ENCODE measurements at places on chromosomes 11 and 22.

- DNase-seq, result no peak
Observed at GRCh38 chr22:40423310-40423688, 52.9 kb downstream of the SGSM3 start.

DNA sequence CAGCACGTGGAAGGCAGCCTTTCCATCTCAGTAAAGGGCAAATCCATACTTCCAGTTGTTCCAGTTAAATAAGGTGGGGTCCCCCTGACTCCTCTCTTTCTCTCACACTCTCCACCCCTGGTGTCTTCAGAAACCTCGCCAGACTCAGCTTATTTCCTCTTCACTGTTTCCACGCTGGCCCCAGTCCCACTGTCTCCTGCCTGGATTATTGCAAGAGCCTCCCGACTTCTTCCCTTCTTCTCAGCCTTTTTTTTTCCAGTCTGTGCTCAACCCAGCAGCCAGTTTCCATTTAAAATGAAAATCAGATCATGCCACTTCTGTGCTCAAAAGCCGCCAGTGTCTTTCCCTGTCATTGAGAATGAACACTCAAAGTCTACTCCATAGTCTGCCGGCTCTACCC lies 131.4 kb downstream of the PKNOX2 start:
- no peak for DNase-seq

DNA sequence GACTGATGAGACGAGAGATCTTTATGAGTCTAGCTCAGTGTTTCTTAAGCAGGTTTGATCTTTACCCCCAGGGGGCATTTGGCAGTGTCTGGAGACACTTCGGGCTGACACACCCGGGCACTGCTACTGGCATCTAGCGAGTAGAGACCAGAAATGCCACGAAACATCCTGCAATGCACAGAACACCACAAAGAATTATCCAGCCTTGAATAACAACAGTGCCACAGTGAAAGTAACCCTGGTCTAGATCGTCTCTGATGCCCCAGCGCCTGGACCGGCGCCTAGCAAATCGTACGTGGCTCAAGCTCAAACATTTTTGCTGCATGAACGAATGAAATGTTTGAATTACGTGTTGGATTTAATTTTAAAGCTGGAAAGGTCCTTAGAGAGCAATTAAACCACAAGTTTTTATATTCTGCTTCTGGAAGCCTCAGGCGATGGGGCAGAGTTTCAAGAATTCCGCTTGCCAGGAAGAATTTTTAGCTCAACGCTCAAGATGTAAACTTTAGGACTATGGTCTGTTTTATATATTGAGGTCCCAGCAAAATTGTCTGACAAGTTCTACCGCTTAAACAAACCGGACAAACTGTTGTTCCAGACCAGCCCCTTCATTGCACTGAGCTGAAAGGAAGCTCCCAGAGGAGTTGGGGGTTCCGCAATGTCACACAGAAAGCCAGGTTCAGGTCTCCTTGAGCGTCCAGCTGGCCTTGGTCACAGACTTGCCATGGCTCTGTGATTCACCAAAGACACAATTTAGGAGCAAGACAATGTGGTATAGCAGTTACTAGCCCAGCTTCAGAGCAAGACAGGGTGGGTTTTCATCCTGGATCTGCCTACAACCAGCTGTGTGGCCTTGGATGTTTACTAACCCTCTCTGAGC lies 44.2 kb upstream of the SMTN start:
- no peak for DNase-seq

DNA sequence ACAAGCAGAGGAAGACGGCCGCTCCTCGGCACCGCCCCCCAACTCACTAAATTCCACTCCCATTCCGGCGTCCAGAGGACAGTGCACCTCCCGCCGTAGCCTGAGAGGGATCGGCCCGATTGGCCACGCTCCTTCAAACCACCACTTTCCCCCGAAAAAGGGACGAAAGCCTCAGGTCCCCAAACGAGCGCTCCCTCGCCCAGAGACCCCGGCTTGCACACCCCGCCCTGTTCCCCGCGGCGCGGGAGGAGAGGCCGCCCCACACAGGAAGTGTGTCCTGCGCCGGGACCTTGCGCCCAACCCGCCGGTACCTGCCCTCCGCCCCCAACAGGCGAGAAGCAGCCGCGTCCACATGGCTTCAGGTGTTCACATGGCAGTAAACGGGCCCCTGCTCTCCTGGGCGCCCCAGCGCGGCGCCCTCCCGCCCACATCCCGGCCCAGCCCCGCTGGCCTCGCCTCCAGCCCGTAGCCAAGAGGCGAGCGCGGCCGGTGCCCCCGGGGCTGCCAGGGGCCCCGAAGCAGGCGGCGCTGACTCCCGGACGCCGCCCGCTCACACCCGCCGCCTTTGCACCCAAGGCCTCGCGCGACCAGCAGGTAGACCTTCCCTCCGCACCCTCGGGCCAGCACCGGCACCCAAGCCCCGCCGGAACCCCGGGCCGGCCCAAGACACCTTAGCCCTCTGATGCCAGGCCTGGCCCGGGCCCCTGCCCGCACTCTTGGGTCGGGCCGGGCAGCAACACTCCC lies 849 bp downstream of the TCF20 start:
- peak; percentile 75 for DNase-seq

DNA sequence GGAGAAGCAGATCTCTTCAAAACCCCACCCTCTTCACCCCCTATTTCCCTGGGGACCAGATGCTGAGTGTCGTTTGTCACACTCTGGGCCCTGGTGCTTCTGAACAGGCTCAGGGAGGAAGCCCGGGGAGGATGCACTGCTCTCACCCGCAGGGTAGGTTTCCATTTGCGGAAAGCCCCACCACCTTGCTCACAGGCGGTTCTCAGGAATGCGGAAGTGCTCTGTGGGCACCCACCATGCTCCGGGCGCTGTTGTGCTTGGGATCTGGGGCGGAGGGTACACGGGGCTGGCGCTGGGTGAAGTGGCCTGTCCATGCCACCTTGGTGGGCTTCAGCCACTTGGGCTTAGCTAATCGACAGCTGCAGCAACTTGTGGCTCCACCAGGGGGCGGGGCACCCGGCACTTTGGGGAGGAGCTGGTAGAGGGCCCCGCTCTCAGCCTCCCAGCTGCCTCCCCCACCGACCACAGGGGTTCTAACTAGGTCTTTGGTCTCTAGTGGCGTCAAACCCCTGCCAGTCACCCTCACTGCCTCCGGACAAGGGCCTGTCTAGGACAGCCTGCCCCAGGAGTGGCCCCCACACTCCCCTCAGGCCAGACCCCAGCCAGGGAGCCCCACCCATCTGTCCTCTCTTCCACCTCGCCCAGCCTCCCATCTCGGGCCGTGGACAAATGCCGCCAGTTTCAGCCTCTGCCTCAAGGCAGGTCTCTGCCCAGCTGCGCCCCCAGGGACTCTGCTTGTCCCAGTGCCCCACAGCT lies 7.4 kb downstream of the NDUFV1 start:
- peak; percentile 85 for DNase-seq

GRCh38 chr11:36748836-36749235 lies 150.8 kb upstream of the RAG2 start:
- no peak for DNase-seq

- DNase-seq, result no peak
Observed at GRCh38 chr22:46374663-46375474, 39.4 kb downstream of the TRMU start.

GRCh38 chr22:50587407-50587806 lies 4.8 kb upstream of the CHKB start:
- no peak for DNase-seq

DNA sequence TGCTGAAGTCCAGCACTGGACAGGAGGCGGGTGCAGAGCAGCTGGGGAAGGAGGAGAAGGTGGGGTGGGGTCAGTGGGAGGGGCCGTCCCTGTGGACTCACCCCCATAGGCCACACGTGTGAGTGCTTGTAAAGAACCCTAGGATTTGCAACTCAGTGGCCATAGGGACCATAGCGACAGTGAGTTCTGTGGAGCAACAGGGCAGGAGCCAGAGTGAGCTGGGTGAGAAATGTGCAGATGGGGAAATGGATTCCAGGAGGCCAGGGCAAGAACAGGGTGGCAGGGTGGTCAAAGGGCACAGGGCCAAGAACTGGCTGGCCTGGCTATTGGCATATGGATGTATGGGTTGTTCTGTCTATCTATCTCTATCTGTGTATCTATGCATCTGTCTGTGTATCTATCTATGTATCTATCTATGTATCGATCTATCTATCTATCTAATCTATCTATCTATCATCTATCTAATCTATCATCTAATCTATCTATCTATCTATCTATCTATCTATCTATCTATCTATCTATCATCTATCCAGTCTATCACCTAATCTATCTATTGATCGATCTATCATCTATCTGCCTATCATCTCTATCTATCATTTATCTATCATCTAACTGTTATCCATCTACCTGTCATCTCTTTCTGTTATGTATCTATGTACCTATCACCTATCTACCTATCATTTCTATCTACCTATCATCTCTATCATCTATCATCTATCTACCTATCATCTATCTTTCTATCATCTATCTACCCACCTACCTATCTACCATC lies 889.0 kb downstream of the TBC1D22A start:
- no peak for DNase-seq

GRCh38 chr11:67267188-67268080 lies 1.2 kb downstream of the GRK2 start:
- DNase-seq, result no peak

- DNase-seq, result no peak
Observed at GRCh38 chr11:47249378-47249715, 733 bp upstream of the ACP2 start.

DNA sequence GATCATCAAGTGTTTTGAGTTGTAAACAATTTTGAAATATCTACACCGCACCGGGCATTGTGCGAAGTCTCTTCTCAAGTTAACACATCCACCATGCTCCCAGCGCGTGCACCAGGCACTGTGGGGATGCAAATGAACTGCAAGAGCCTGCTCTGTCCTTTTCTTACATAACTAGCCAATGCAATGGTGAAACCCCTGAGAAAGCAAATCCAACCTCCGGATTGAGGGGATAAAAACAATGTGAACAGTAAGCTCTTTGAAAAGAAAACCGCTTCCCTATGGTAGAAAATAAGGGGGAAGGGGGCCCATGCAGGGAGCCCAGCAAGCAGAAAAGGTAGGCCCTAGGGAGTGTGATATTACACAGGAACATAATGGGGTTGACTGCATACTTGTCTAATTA lies 274.9 kb upstream of the MPPED2 start:
- DNase-seq, result no peak

DNA sequence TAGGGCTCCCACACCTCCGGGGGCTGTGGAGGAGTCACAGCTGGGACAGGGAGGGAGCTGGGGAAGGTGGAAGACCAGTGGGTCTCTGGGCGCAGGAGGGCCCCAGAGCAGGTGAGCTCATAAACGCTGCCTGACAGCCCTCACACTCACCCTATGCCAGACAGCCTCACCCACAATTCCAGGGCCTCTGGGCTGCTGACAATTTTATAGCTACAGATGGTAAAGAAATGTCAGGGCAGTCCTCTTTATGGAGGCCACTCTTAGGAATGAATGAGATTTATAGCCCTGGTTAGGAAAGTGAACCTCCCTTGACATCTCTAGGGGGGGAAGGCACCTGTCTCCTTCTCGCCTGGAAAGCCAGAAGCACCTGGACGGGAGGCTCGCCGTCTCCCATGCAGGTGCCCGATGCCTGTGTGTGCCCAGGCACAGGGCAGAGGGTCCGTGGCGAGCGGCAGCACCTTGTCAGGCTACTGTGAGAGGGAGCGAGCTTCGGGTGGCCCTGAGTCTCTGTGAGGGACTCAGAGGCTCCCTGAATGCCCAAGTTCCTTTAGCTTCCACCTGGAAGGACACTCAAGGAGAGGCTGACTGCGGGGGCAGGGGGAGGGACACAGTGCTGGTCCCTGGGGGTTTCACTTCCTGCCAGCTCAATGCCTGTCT lies 39.9 kb downstream of the IGSF9B start:
- no peak for DNase-seq

GRCh38 chr11:103927535-103927934 lies 108.9 kb upstream of the DDI1 start:
- DNase-seq, result no peak

GRCh38 chr22:39925273-39925672 lies 24.4 kb downstream of the GRAP2 start:
- no peak for DNase-seq

- DNase-seq, result no peak
Observed at GRCh38 chr11:127993788-127994187, 593.6 kb downstream of the ETS1 start.

- no peak for DNase-seq
Observed at GRCh38 chr22:20247010-20247505, 21.1 kb downstream of the RTN4R start.

- DNase-seq, result no peak
Observed at GRCh38 chr11:112810951-112811350, 150.3 kb upstream of the NCAM1 start.

DNA sequence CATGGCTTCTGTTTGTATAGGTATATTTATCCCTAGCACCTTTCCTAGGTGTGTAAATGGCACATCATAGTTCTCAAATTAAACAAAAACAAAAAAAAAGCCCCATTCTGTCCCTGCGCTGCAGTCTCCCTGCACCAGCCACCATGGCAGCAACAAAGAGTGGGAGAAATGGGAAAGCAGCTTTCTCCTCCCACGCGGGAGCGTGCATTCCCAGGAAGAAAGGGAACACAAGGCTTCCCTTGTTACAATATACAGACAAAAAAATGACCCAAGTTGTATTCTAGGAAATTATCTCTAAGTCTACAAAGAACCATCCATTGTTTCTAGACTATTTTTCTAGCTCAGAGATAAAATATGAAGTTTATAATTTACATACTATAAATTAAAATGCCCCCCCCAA lies 16.1 kb upstream of the TMPRSS5 start:
- no peak for DNase-seq

DNA sequence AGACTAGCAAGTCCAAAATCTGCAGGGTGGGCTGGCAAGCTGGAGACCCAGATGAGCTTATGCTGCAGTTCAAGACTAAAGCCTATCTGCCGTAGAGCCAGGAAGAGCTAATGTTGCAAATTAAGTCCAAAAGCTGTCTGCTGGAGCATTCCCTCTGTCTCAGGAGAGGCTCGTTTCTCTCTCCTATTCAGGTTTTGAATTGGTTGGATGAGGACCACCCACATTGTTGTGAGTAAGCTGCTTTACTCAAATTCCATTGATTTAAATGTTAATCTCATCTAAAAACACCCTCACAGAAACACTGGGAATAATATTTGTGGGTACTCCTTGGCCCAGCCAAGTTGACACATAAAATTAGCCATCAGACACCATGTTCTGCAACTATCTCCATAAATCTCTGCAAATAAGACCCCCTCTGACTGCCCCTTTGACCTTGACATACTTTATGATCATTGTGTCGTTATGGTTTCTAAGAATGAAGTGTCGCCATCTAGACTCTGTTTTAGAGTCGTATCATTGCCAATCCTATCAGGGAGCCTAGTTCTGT lies 16.8 kb upstream of the CUL5 start:
- no peak for DNase-seq

GRCh38 chr22:39818094-39818493 lies 75.5 kb downstream of the ENTHD1 start:
- no peak for DNase-seq

DNA sequence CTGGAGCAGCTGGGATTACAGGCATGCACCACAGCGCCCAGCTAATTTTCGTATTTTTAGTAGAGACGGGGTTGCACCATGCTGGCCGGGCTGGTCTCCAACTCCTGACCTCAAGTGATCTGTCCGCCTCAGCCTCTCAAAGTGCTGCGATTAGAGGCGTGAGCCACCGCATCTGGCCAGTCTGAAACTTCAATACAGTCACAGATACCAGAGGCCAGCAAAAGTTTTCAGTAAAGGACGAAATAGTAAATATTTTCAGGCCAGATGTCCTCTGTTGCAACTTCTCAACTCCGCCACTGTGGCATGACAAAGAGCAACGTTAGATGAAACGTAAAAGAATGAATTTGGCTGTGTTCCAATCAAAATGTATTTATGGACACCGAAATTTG lies 403.6 kb downstream of the MN1 start:
- DNase-seq, result no peak

All from stimulated activated naive CD8-positive, alpha-beta T cell treated with anti-CD3 and anti-CD28 coated beads, Interleukin-15, Interleukin-2, amounts not matched to agents 100 U/mL and 50 U/mL, for 24 hours (primary cell).